ENCODE measurements at places on chromosomes 12 and 14.

DNA sequence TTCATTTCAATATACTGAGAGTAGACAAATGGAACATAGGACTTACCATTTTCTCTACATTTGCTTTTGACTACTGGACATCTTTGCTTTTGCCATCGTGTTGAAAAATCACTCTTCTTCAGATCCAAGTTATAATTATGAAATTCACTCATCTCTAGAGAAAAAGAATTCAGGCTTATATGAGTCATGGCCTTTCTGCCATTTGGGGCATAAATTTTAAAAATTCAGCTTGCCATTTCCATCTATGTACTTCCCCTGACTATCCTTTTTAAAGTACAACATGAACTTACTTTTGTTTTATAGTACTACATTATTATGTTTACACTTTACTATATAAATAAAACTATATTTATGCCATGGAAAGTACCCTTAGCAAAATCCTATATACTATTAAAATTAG, 3.0 kb downstream of the KLRK1 start:
- no peak for DNase-seq

GRCh38 chr12:76713130-76713529, 50.8 kb upstream of the ZDHHC17 start:
- DNase-seq: no peak

GRCh38 chr14:66405158-66405557, 81.0 kb upstream of the CCDC196 start:
- no peak for DNase-seq

GRCh38 chr12:16785953-16786352, 180.0 kb upstream of the LMO3 start:
- no peak for DNase-seq

- no peak for DNase-seq
Measured at GRCh38 chr12:108670066-108670631, 36.5 kb upstream of the SELPLG start.

DNA sequence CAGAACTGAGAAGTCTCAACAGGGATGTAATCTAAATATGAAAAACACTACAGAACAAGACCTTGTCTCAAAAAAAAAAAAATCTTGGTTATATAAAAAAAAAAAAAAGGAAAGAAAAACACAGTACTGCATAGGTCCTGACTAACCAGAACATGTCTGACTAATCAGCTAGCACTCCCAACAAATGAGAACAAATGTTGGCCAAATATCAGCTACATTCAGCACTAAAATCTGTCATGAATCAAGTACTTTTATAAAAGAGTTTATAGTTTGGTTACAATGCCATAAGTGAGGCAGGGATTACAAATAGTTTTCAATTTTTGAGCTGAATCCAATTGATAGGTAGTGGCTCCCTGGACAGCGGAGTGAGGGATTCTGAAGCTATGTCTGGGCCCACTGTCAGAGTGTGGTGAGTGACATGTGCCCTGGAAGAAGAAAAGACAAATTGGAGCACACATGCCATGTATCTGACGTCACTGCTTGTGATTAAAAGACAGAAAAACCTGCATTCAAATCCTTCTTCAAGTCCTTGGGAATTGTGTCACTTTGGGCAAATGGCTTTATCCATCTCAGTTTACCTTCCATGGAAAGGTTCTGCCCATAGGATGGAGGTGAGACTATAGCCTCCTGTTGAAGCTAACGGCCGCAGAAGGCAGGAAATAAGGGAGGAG, 5.6 kb upstream of the FAM234B start:
- DNase-seq: no peak

DNA sequence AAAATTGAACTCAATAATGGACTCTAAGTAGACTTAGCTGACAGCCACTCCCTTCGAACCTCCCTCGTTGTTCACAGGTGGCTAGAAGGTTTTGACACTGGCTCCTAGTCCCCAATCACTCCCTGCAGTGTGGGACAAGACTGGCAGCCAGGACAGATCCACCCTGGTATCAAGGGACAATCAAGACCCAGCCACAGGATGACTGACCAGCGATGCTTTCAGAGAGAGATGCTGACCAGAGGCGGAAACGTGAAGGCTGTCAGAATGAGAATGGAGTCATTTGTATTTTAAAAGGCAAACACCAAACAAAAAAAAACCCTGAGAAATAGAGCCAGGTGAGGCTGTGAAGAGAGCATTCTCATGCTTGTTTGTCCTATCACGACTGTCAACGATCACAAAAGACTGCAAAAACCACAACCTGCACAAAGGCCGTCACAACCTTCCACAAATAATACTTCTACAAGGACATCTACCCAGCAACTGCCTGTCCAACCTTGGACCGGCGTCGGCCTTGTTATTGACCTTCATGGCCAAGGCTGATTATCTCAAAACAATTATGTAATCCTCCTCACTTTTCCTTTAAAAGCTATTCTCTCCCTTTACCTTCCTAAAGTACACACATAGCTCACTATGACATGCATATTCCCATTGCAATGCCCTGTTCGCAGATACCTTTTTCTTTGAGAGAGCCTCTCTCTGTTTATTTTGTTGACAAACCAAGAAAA, 13.2 kb downstream of the EIF5 start:
- no peak for DNase-seq

DNA sequence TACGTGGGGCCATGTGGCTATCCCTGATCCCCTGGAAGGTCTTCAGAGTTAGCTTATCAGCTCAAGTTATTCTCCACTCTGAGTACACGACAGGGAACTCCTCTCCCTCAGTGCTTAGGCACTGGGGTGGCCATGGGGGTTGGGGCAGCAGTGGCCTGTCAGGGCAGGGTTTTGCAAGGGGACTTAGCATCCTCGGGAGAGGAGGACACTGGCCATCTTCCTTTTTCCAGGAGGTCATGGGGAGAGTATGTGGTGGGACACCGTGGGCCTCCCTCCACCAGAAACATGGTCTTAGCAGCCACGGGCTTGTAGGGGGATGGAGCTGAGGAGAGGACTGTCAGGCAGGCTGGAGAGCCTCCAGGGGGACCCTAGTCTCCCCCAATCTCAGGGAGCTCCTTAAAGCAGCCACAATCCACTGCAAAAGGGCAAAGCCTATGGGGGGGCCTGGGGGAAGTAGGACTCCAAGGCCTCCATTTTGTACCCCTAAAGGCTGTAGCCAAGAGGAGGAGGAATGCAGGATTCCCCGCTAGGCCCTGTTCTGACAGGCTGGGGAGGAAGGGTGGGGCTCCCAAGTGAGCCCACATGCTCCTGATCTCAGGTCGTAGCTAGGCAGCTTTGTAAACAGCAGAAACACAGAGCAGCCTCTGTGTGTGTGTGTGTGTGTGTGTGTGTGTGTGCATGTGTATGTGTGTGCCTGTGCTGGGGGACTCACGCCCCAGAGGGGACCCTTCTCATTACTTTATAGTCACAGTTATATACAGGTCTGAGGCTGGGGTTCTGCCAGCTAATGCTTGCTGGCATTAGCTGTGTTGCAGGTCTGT, 36.6 kb downstream of the KRT80 start:
- no peak for DNase-seq

- DNase-seq: no peak
Measured at GRCh38 chr12:46266869-46267574, 1.8 kb downstream of the SLC38A1 start.

- DNase-seq: no peak
Measured at GRCh38 chr14:45716572-45716971, 463.6 kb upstream of the MIS18BP1 start.

DNA sequence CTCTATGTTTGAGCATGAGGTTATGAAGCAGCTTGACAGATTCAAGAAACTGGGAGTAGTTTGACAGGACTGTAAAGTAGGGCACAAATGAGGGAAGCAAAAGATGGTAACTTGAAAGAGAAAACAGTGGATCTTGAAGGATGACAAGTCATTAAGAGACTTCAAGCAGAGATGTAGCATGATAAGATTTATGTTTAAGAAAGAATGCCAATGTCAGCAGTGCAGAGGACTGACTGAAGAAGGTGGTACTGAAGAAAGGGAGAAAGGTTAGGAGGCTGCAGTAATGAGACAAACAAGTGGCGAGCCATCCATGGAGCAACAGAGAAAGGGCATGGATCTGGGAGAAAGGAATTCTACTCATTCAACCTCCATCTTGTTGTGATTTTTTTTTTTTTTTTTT, 120.2 kb upstream of the RAP1B start:
- no peak for DNase-seq

GRCh38 chr12:49340095-49340870, 3.3 kb upstream of the C1QL4 start:
- no peak for DNase-seq

- DNase-seq: no peak
Measured at GRCh38 chr12:48999371-49000131, at the start of gene DDN. TSS of gene DDN (minus strand) at chr12:48999375. CDS start at chr12:48999287, 88 bp downstream.

GRCh38 chr14:106586098-106586704, 1059.8 kb downstream of the TMEM121 start:
- peak; percentile 49 for DNase-seq

- no peak for DNase-seq
Measured at GRCh38 chr12:53951577-53952334, 2.9 kb upstream of the HOXC12 start.

DNA sequence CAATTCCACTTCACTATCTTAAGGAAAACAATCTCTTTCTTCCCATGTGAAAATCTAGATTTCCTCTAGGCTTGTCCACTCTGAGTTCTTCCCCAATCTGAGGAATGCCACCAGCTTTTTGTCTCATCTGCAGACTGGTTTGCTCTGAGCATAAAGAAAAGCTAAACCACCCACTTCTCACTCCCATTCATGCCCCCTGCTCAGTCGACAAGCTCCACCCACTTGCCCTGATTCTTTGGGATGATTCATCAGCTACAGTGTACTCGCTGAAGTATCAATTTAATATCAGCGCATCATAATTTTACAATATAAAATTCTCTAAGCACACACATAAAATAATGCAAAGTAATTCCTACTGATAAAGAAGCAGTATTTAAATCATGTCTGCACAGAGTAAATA, 209.1 kb downstream of the GRIN2B start:
- no peak for DNase-seq

GRCh38 chr12:128856035-128856790, 2.9 kb downstream of the GLT1D1 start:
- DNase-seq: no peak

- DNase-seq: no peak
Measured at GRCh38 chr14:69241577-69241976, 18.4 kb upstream of the GALNT16 start.

DNA sequence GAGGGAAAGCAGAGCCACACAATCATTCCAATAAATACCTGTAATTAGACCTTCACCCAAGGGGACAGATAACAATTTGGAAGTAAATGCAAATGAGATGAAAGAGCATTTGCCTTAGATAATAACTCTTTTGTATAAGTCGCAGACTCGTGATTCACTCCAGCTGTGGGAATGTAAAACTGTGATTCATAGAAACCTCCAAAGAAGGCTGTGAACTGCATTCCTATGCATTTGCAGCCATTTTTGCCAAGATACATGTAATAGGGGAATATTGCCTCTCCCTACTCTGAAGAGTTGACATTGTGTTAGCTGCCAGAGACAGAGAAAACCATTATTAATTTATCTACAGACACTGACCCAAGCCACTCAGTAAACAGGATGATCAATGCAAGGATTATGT, 181.9 kb upstream of the ARHGAP5 start:
- no peak for DNase-seq

GRCh38 chr12:45234139-45234865, 18.4 kb downstream of the ANO6 start:
- no peak for DNase-seq

- DNase-seq: no peak
Measured at GRCh38 chr14:73787486-73788316, 63.9 kb upstream of the PTGR2 start.

- no peak for DNase-seq
Measured at GRCh38 chr12:108792361-108793292, 61.3 kb upstream of the CORO1C start.

GRCh38 chr12:102005256-102005655, 56.5 kb downstream of the WASHC3 start:
- DNase-seq: no peak

- DNase-seq: no peak
Measured at GRCh38 chr12:91763654-91764370, 381.8 kb downstream of the BTG1 start.

- no peak for DNase-seq
Measured at GRCh38 chr14:90760591-90761316, 55.5 kb downstream of the TTC7B start.

- no peak for DNase-seq
Measured at GRCh38 chr14:69314327-69314726, 54.4 kb downstream of the GALNT16 start.

- DNase-seq: no peak
Measured at GRCh38 chr12:101761350-101761749, 22.1 kb upstream of the SYCP3 start.

DNA sequence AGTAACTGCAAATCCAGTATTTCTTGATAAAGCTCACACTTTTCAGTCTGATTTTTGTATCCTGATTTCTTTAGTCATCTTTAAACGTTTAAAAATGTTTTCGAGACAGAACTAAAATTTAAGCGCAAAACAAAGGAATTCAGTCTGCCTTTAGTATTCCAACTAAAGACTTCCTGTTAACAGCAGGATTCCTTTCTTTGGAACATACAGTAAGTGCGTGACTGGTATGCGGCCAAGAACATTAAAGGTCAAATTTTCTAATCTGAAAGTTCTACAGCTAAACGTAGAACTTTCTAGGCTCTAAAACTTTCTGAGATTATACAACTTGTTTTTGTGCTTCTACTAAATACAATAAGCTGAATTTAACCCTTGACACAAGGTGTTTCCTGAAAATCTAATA, 9.9 kb downstream of the SAV1 start:
- DNase-seq: no peak

DNA sequence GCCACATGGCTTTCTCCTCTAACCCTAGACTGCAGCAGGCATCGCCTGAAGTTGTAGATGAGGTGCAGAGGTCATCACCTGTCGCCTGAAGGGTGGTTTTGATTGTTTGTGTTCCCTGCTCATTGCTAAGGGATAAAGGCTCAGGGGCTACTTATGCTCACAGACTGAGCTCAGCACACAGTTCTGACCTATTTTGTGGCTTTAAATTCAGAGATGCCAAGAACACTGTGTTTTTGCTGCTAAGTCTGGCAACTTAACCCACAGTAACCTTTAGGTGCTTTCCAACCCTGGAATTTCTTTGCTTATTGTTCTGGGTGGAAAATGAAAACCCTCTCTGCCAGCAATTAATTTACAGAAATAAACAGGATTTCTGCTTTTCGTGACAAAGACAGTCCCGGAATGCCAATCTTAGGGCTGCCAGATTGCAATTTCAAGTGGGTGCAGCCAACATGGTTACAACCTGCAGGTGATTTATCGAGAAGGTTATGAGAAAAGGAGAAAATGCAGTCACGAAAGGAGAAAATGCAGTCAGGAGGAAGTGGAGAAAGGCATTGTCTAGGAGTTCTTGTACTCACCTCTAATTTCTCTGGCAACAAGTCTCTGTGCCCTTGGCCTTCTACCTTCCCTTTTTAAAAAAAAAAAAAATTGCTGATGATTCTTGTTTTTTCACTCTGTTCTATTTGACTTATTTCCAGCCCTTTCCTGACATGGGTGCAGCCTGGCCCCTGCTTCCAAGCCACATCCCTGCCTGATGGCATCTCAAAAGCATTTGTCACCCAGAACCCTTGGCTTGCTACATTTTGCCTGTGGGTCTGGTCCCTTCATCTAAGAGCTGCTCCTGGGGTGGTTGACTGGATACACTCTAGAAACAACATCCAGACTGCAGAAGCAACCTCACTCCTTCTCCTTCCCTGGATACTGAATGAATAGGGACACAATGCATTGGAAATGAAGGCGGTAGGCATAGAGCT, 23.3 kb downstream of the NPC2 start:
- DNase-seq: no peak

- no peak for DNase-seq
Measured at GRCh38 chr14:105857220-105857825, 330.9 kb downstream of the TMEM121 start.
